Stimulated activated CD8-positive, alpha-beta memory T cell treated with anti-CD3 and anti-CD28 coated beads, Interleukin-7, amount 100 ng/mL, for 1 hour (primary cell): ENCODE measurements at places on chromosomes 5 and 9.

DNA sequence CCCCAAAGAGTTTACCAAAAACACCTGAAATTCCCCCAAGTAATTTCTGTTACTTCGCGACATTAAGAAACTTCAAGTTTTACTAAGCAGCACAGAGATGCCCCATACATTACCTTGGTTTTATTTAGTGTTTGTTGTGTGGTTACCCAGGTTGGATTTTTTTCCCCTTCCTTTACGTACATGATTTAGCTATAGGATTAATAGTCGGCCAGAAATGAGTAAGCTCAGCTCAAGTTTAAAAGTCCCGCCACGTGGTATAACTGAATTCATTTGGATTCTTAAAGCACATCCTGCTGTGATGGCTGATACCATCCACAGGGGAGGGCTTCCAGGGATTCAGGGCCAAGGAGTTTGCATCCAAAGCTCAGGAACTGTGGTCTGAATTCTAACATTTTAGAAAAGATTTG is 75.9 kb downstream of the DAP start:
- no peak for DNase-seq

- no peak for DNase-seq
These were observed 543.0 kb downstream of the MAT2B start for GRCh38 chr5:164048359-164048926.

DNA sequence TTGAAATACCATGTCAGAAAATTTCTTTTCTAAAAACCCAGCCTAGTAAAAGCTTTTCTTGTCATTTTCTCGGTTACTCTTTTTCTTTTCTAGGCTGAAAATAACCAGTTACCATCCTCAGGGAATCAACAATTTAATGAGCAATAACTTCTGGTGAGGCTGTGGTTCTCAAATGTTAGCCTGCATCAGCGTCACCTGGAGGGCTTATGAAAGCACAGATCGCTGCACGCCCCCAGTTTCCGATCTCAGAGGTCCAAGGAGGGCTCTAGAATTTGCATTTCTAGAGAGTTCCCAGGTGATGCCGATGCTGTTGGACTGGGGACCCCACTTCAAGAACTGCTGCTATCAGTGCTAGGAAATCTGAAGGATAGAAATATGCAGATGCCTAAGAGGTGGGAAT is 28.9 kb upstream of the TLE1 start:
- no peak for DNase-seq

- no peak for DNase-seq
These were observed 41.9 kb downstream of the PSMB7 start for GRCh38 chr9:124373386-124373785.

DNA sequence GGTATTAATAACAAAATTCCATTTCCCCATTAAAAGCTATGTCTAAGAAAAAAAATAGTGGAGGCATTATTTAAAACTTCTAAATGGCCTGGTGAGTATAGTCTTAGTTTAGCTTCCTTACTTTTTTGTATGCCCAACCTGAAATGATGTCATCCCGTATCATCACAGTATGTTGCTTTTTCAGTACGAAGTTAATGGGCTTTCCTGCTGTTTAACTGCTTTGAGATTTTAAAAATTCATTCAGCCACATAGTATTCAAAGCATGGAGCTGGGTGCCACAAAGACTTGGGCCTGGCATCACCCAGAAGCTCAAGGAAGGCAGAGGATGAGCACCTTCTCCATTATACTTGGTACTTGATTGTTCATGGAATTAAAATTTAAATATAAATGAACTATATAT is 7.4 kb downstream of the F2RL2 start:
- no peak for DNase-seq

GRCh38 chr5:163269624-163270023 is 167.8 kb upstream of the CCNG1 start:
- DNase-seq, result no peak

- no peak for DNase-seq
These were observed 515.6 kb upstream of the ST8SIA4 start for GRCh38 chr5:101418713-101419118.

- DNase-seq, result no peak
These were observed 128.3 kb downstream of the GPBP1 start for GRCh38 chr5:57302164-57302563.

DNA sequence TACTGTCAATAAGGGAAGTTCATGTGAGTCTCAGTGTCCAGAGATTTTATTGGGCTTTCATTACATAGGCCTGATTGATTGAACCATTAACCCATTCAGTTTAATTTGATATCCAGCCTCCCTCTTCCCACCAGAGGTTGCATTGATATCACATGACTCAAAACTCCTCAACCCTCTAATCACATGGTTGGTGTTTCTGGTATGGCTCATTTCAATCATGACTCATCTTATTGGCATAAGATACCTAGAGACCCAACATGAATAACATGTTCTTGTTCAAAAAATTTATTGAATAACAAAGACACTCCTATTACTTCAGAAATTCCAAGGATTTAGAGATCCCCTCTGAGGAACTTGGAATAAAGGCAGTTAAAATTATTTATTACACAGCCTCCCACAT is 982.2 kb downstream of the TLE1 start:
- no peak for DNase-seq

DNA sequence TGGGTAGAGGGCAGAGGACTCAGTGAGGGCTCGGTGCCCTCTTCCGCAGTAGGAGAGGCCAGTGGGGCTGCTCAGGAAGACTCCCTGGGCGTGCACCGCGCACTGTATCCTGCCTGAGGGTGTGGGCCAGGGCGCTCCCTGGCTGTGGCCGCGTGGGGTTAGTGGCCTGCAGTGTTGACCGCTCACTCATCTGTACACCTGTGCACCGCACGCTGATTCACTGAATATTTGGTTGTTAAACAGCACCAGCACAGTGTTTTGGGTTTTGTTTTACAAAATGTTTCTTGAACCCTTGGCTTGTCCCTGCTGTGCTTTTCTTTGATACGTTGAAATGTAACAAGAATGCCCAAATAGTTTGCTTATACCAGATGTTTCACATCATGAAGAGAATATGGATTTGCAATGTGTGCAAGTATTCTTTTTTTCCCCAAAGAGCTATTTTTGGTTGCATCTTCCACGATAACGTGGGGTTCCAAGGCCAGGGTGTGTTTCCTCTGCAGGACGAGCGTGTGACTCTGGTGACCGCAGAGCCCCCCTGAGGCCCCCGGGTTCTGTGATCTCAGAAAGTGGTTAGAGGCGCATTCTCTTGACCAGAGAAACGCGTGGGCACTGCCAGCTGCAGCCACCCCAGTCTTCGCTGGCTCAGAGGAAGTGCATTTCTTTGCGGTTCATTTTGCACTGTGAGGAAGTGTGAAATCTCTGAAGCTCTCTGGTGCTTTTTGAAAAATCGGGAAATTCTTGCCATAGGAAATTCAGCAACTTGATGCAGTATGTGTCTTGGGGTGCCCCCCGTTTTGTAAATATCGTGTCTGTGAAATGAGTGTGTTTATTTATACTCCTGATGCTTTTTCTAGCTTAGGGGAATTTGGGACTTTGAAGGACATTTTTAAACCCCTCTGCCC is 46.9 kb downstream of the AHRR start:
- DNase-seq, result no peak

GRCh38 chr5:73306741-73307275 is 133.8 kb downstream of the TMEM174 start:
- no peak for DNase-seq

GRCh38 chr9:75615284-75615683 is 275.2 kb upstream of the PCSK5 start:
- DNase-seq, result no peak

GRCh38 chr5:7629561-7629960 is 221.4 kb downstream of the CFAP90 start:
- DNase-seq, result no peak

DNA sequence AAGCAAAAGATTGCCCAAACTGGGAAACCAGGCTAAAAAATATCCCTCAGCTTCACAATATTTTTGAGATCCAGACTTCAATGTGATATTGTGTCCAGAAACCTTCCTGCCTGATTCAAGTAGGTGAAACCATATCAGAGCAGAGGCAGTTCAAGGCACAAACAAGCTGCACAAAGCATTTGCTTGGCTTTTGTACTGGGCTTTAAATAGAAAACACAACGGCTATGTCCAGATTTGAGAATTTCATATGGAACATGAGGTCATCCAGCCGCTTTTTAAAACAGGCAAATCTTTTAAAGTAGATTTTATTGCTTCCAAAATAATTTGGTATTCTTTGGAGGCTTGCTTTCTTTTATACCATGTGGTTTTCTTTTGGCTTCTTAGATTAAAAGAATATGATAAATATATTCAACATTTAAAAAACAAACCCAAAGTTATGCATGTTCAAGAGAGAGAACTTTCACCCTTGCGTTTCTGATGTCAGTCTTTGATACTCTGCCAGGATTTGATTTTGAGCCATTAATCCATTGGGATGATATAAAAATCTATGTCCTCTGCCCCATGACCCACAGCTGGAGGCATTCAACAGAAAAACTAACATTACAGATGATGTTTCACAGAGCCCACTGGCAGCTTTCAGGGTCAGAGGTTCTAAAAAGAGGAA is 29.0 kb upstream of the CCDC112 start:
- DNase-seq, result no peak

DNA sequence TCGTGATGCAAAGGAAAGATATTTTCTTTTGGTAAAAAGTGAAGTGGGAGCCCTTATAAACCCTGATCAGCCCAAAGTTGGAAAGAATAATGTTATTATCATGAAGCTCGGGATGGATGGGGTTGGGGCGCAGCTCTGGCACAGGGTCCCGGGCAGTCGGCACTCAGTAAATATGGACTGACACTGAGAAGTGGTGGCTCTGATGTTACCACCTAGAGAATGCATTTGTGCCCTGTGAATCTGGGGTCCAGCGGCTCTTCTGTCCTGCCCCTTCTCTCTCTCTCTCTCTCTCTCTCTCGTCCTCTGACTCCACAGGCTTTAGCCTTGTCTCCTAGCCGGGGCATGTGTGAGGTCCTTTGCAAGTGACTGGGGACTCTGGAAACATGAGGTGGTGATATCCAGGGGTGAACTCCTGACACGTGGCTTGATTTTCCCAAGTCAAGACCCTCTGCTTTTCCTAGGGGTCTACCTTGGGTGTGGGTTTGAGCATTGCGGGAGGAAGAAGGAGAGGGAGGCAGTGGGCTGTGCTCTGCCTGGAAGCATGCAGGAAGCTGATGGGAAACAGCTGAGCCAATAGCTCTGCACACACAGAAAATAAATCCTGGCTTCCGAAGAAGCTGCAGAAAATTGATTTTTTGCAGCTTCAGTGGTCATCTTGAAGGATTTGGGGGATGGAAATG is 162.7 kb downstream of the MACROH2A1 start:
- DNase-seq, result no peak

DNA sequence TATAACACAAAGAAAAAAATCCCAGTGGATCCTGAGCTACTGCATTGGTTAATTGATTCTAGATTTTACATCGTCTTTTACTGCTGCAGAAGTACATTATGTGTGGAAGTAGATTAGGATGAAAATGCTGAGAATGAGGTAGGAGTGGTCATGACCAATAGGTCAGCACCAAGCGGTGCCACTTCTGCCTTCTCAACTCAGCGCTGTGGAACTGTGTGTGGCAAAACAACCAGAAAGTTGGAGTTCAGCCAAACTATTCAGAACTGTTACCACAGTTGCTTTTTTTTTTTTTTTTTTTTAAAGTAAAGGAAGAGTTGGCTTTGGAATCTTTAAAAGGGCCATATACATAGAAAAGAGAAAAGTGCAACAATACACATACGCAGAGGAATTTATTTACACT is 24.2 kb downstream of the POU5F2 start:
- no peak for DNase-seq

GRCh38 chr9:23830929-23831730 is 5.1 kb upstream of the ELAVL2 start:
- no peak for DNase-seq

GRCh38 chr5:142881784-142882126 is 111.6 kb downstream of the ARHGAP26 start:
- DNase-seq, result no peak
